Esophagus muscularis mucosa (tissue), 4 donors: ENCODE measurements at places on chromosomes 3 and 15.

DNA sequence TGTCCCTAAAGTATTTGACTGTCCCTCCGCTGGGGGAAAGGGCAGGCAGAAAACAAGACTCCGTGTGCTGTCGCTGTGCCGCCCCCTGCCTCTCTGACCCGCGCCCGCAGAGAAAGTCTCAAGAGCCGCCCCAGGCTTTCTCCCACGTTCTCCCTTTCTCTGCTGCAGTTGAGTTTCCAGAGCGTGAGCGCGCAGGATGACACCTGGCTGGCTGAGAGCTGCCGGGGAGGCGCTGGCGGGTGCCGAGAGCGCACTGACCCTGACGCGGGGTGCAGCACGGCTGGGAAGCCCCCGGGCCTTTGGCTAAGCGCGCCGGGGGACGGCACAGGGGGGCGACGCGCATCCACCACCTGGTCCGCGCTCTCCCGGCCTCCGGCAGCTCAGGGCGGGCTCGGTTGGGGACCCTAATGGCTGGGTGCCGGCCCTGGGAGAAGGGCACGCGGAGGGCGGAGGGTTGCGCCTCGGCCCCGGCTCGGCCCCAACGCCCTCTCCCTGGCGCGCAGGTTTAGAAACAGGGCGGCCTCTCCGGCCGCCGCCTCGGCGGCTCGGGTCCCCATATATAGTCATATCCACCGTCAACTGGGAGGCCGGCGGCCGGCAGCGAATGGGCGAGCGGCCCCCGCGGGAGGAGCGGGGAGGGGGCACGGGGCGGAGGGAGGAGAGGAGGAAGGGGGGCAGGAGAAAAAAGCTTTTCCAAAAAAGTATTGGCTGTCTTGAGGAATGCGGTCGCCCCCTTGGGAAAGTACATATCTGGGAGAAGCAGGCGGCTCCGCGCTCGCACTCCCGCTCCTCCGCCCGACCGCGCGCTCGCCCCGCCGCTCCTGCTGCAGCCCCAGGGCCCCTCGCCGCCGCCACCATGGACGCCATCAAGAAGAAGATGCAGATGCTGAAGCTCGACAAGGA, at the start of gene TPM1:
TPM1 (plus strand) TSS at position 774 of the 903 bp plus-strand sequence; CDS start at position 857, 83 bp downstream.
- DNase-seq, result peak; percentile 97

DNA sequence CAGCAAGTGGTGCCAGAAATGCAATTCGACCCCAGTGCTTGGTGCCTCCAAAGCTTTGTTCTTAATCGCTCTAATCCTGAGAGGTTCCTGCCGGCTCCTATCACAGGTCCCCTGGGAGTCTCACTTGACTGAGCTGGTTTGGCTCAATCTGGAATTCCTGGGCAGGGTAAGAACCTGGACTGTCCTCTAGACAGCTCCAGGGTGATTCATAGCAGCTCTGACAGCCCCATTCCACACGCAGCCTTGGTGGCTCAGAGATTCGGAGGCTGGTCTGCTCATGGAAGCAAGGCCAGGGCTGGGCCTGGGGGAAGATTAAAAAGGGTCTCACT, 37.9 kb downstream of the MYO5C start:
- no peak for DNase-seq

DNA sequence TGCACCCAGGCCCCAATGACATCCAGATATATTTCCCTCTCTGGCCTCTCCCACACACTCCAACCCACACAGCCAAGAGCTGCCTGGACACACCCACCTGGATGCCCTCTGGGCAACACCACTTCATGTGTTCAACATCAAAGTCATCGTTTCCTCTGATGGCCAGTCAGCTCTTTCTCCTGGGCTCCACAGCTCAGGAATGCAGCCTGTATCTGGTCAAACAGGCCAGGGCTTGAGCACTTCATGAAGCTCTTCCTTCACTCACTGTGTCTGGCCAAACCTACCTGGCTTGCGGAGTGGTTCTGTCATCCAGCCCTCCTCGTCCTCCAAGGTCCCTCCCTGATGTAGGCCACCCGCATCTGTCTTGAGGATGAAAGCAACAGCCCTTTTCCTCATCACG, 35.8 kb upstream of the SLC6A11 start:
- DNase-seq, result peak; percentile 74

GRCh38 chr15:99123713-99124451, 19.0 kb downstream of the SYNM start:
- DNase-seq, result no peak

GRCh38 chr3:104198131-104198530, 1168.6 kb upstream of the ALCAM start:
- no peak for DNase-seq

DNA sequence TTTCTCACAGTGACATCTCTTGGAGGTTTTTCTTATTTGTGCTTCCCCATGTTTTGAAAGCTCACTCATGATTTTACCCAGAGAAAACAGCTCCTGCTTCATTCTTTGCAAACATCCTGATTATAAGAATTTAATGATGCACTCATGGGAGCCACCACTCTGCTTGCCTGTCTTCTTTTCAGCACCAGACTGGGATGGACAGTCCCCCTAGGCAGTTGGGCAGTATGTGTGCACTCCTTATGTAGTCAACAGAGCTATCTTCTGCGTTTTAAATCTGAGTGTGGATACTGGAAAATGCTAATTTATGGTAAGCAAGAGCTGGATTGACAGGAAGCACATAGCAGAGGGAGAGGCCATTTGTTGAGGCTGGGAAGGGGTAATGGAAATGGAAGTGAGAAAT, 276.1 kb downstream of the AGBL1 start:
- DNase-seq, result no peak

DNA sequence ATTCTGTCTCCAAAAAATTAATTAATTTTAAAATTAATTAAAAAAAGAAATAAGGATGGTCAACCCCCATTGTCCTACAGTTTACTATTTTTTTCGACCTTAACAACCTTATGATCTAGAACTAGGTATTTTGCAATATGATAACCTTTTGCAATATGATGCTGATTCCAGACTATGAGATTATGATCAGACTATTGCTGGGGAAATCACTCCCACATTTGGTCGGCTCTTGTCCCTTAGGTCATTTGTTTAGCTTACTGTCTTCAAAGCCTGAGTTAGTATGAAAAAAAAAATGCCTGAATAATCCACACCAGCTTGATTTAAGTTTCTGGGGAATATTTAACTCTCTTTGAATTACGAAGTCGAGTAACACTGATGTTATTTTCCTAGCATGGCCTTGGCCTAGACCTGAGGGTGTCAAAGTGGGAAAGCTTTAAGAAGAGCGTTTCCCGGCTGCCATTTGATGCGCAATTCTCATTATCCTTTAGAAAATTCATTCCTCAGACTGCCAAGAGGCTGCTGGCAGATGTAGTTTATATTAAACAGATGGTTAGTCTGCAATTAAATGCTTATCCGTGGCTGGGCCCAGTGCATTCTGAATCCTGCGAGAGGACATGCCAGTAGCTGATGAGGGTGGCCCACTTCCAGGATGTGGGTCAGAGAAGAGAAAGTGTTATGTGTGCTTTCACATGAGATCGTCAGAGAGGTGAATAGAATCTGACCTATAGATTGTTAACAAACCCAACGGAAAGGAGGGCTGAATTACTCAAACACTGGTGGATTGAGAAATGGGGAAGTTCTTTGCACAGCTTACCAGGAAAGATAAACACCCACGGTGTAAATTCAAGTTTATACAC, 496.0 kb upstream of the THBS1 start:
- DNase-seq, result no peak

DNA sequence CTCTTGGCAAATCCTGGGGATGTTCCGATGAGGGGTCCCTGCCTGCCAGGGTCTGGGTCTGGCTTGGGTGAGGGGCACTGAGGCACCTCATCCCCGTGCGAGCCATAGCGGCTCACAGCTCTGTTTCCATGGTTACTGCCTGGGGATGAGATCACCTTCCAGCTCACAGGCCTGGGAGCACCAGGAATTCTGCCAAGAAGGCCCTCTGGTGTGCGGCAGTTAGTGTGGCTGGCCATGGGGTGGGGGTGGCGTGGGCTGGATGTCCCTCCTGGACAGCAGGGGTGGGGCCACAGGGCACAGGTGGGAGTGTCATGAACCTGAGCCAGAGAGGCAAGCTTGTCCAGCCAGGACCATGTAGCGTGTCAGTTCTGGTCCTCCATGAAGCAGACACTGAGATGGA, 22.1 kb upstream of the PRR23E start:
- no peak for DNase-seq

- no peak for DNase-seq
Measured at GRCh38 chr3:190024912-190025311, 95.8 kb downstream of the P3H2 start.

- no peak for DNase-seq
Measured at GRCh38 chr15:93491291-93491690, 402.3 kb upstream of the RGMA start.
